MCF 10A (cell line): ENCODE measurements at places on chromosomes 7 and 10.

- no peak for DNase-seq
Observed at GRCh38 chr10:90313576-90314325, 544.1 kb downstream of the HTR7 start.

DNA sequence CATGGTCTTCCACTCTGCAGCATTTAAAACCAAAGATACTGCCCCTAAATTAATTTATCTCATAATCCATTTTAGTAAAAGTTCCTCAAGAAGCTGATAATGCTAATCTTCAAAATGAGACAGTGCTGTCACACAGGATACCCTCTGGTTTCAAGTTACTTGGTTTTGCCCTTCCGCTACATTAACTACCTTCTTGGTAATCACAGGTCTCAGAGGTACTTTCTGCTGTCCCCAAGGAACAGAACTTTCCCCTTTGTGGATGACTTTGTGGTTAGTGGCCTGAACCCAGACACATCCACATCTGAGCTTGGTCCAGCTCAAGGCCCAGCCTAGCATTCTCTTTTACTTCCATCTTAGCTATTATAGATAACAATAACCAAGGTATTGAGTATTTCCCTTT is 88.8 kb upstream of the TMEM26 start:
- no peak for DNase-seq

DNA sequence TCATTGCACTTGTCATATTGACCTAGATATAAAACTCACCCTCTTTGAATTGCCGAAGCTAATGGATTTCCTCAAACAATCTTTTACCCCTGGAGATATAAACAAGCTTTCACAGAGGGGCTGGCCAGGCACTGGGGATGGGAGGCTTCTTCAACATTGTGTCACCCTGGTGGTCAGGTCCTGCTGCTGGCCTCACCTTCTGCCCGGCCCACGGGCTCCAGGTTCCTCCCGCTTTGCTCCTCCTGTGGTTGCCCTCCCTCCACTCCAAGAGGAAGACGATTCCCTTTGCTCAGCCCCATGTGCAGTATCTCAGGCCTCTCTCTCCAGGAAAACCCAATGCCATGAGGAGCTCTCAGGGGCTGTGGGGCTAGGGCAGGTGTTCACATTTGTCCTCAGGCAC is 118.1 kb upstream of the ADCY1 start:
- no peak for DNase-seq

DNA sequence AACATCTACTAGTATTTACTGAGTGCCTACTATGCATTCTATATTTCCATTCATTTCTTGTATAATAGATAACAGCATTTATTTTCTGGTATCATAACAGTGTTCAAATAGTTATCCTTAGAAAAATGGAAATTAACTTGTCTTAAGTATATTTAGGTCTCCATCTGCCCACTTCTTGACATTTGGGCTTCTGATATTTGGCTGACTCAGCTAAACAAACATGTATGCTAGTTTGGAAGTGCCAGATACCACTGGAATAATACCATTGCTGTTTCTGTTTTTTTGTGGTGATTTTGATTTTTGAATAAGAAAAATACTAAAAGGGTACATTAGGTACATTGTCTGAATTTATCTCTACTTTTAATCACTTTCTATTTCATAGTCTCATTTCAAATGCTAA is 169.2 kb downstream of the ST7 start:
- DNase-seq, result no peak

DNA sequence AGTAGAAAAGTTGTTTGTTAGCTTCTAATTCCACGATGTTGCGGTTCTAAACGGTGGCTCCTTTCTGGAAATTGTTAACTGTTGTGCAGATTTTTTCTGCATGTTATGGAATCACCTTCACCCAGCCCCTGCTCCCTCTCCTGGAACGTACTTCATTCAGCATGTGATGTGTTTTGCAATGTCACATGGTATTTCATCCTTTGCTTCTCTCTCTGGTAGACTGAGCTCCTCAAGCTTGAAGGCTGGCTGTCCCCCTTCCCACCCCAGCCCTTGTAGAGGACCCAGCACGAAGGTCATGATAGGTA is 4.4 kb downstream of the PPP2R2D start:
- no peak for DNase-seq
